ENCODE measurements at places on chromosomes 5 and 9.

- no peak for DNase-seq
These were observed 22.6 kb downstream of the B4GALT1 start for GRCh38 chr9:33144551-33144950.

DNA sequence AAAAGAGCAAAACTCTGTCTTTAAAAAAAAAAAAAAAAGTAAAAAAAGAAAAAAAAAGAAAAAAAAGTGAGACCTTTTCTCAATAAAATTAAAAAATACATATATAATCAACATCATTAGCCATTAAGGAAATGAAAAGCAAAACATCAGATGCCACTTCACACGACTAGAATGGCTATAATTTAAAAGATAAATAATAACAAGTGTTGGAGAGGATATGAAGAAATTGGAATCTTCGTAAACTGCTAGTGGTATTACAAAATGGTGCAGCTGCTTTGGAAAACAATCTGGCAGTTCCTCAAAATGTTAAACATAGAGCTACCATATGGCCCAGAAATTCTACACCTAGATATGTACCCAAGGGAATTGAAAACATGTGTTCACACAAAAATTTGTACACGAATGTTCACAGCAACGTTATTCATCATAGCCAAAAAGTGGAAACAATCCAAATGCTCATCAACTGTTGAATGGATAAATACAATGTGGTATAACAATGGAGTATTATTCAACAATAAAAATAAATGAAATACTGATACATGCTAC, 45.3 kb upstream of the SIL1 start:
- no peak for DNase-seq

- DNase-seq, result no peak
These were observed 20.9 kb downstream of the SLC6A18 start for GRCh38 chr5:1245905-1246576.

DNA sequence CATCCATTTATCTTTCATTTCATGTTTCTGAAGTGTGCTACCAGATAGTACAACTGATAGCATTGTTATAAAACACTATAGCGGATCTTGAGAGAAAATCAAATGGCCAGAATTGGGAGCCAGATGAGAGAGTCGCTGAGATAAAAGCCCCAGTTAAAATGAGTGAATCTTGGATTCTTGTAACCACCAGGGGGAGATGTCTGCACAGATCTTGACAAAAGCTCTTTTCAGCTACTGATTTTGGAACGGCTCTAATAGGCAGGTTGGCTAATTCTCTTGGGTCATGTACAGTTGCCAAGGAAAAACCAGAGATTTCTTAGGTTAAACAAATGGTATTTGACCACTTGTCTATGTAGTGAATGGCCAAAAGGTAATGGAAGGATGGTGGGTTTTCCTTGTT, 21.7 kb downstream of the F2RL2 start:
- peak; percentile 81 for DNase-seq

- no peak for DNase-seq
These were observed 16.6 kb downstream of the NIM1K start for GRCh38 chr5:43208658-43209057.

- no peak for DNase-seq
These were observed 117.5 kb downstream of the ENTREP1 start for GRCh38 chr9:69442486-69442885.

GRCh38 chr5:158373608-158374395, 514.9 kb upstream of the CLINT1 start:
- no peak for DNase-seq

GRCh38 chr5:90932052-90932699, 373.6 kb downstream of the ADGRV1 start:
- peak; percentile 59 for DNase-seq

- no peak for DNase-seq
These were observed 507.6 kb downstream of the SPATA31D1 start for GRCh38 chr9:82495884-82496777.

DNA sequence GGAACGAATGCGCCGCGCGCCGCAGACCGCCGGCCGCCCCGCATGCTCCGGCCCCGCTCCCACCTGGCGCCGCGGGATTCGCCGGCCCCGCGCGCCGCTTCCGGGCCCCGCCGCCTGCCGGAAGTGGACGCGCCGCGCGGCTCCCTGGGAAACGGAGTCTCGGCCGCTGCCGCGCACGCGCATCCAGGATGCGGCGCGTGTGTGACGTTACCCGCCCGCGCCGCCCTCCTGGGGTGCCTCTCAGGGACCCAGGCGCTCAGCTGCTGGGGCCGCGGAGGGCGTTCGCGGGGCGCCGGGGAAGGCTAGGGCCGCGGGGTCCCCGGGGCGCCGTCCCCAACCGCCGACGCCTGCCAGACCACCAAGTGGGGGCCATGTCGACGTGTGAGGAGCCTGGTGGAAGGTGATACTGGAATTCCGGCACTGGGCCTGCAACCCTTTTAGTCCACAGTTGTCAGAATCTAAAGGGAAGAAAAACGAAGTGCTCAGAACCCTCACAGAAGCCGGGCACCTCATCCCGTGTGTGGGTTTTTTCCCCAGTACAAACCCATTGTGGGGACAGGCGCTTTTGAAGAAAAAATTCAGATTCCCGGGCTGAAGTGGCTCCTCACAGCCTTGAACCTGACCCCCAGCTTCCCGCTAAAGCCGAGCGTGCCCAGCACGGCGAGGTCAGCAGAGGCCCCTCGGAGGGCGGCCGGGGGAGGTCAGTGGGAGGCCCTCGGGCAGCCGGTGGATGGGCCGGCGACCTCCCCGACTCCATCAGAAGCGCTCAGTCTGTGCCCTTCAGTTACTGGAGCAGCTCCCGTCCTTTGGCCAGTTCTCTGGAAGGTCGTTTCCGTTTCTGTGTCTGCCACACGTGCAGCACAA, at the start of gene CLPTM1L:
Gene CLPTM1L (minus strand): TSS at position 125 of the 864 bp plus-strand sequence. CDS start 258 bp downstream, outside the sequence.
- DNase-seq, result peak; percentile 96

DNA sequence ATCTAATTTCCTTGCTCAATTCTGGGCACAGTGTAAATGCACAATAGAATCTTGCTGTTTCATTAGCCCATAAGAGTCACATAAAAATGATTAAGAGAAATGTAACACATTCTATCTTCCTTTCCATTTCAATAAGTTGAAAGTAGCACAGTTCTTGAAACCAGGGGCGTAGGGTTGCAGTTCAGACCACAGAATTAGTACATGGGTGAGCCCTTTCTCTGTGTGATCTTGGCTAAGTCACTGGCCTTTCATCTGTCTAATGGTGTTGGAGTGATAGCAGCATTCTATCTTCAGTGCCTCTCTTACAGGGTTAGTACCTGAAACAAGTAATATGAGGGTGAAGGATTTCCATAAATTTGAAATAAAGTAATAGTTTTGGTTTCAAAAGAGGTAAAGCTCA, 445.3 kb upstream of the ZNF462 start:
- DNase-seq, result no peak

- DNase-seq, result no peak
These were observed 147.4 kb upstream of the IRX4 start for GRCh38 chr5:2030131-2030530.

- no peak for DNase-seq
These were observed 128.5 kb downstream of the PRDM9 start for GRCh38 chr5:23635938-23636337.

- DNase-seq, result no peak
These were observed 246.3 kb upstream of the TAS2R1 start for GRCh38 chr5:9876451-9876850.

GRCh38 chr5:86461169-86461956, 156.4 kb upstream of the COX7C start:
- no peak for DNase-seq

GRCh38 chr5:126718236-126718868, 58.6 kb upstream of the LMNB1 start:
- no peak for DNase-seq

- no peak for DNase-seq
These were observed 796.3 kb downstream of the SEMA5A start for GRCh38 chr5:8749556-8749955.

- peak; percentile 67 for DNase-seq
These were observed 524.3 kb downstream of the PSAT1 start for GRCh38 chr9:78821126-78821822.

- no peak for DNase-seq
These were observed 91.5 kb upstream of the TUT7 start for GRCh38 chr9:86445671-86446070.

DNA sequence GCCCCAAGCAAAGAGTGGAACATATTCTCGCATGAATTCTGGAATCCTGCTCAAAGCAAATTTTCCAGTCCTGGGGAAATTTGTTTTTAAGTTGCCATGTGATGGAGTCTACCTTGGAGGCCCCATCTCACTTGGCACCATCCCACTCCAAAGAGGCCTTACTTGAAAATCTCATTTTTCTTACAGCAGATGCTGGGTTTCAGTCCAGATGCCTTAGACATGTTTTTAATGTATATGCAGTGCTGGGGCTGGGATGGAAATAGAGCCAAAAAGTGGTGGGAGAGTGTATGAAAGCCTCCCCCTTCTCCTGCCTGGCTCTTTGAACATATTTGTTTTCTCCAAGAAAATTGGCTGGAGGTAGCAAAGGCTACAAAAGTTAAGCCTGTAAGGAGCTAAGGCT, 493.7 kb downstream of the ENC1 start:
- no peak for DNase-seq

DNA sequence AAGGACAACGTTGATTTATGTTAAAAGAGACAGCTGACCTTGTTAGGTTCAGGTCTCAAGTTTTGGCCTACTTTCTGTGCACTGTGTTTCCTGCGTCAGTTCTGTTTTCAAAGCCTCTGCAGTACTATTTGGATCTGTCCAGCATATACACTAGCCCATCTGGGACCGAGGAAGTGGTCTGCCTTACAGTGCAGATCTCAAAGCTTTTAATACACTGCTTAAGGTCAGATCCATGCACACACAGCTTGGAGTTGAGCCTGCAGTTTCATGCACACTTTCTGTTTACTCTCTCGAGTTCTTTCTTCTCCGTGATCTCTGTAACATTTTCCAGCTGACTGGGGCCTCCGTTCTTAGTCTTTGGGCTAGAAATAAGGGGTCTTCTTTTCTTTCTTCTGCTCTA, 24.1 kb downstream of the CARTPT start:
- no peak for DNase-seq

DNA sequence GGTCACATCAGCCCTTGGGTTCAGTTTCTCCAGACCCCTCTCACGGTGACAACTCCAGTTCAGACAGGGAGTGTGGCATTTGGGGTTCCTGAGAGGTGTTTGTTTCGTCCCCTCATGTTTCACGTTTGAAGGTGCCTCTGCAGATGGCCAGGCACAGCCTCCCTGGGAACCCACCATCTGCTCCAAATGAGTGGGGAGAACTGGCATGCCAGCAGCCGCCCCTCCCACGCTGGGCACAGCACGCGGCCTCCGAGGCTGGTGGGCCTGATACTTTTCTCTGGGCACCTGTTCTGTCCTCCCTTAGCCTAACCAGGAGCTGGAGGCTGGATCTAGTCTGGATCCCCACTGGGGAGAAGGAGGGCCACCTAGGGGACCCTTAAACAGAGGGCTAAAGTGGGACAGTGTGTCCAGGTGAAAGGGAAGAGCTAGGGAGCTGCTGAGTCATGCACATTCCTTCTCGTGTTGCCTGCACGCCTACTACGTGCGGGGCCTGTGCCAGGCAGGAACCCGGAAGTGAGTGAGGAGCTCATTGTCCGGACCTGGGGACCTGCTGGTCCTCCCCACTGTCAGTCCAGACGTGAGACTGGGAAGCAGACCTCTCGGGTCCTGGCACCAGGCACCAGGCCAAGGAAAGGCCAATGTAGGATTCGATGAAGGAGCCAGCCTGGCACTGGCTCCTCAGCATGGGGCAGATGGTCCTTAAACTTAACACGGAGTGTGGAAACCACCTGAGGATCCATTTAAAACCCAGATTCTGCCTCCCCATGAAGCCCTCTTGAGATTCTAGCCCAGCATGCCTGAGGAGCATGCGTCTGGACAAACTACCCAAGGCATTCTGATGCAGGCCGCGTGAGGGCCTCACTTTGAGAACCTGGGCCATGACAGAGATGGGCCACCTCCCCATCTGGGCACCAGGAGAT, 11.7 kb downstream of the DNM1 start:
- DNase-seq, result no peak

DNA sequence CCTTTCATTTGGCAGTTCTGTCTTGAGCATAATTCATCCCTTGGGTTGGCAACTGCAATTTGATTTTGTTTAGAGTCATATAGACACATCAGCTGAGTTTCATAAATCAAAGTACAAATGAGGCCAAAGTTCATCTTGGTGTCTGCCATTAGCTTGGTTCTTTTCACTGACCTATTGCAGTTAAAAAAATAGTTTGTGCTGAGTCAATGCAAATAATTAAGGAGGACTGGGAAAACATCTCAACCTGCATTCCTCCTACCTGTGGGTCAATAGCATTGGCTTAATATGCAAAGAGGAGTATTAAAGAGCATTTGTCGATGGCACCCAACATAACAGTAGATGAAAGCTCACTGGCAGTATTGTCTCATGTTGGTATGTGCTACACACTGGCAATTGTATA, 1.6 kb downstream of the PKD2L2 start:
- DNase-seq, result no peak

DNA sequence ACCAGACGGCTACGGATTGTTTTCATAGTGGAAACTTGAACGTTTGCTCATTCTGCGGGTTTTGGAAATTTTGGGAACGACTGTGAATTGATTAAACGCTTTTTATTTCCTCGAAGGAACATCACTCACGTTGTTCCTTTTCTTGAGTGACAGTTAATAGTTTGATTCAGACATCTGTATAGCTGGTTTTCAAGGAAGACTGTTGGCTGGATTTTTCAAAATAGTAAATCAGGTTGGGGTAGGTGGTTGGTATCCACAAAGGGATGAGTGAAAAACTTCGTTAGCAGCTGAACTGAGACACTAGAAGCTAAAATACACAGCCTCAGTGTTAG, 1.1 kb downstream of the TGFBR1 start:
- DNase-seq, result no peak

DNA sequence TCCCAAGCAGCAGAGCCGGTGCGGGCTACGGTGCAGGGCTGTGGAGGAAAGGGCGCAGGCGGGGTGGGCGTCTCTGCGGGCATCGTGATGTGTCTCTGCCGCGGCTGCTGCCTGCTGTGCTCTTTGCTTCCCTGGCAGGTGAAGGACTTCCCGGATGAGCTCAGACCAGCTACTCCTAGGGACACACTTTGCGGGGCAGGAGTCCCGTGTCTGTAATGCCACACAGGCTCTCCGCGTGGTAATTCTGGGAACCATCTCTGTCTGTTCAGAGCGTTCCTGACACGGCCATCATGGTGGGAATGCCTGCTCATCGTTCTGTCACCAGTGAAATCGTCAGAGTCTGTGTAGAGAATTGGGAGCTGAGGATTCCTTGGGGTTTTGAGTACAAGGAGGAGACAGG, 235.5 kb downstream of the FANCC start:
- no peak for DNase-seq
